T-helper 2 cell (primary cell): ENCODE measurements at places on chromosomes 7 and 10.

- DNase-seq, result no peak
These were observed 1.3 kb downstream of the SEMA3D start for GRCh38 chr7:85185424-85186082.

DNA sequence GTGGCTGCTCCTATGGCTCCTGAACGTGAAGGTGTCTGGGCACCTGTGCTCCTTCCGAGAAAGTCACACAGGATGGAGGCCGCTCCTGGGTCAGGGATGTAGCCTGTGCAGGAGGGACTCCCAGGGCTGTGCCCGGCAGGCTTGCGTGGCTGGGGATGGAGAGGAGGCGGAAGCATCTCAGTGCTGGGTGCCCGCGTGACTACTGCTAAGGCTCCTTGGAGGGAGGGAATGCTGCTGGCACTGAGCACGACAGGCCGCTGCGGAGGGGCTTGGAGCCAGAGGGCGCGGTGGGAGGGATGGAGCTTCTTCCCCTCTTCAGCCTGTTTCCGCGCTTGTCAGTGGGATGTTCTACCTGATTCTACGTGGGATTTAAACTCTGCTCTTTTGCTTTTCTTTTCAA is 35.0 kb downstream of the ADCY1 start:
- no peak for DNase-seq

- no peak for DNase-seq
These were observed 106.7 kb downstream of the CUBN start for GRCh38 chr10:17022896-17023295.

DNA sequence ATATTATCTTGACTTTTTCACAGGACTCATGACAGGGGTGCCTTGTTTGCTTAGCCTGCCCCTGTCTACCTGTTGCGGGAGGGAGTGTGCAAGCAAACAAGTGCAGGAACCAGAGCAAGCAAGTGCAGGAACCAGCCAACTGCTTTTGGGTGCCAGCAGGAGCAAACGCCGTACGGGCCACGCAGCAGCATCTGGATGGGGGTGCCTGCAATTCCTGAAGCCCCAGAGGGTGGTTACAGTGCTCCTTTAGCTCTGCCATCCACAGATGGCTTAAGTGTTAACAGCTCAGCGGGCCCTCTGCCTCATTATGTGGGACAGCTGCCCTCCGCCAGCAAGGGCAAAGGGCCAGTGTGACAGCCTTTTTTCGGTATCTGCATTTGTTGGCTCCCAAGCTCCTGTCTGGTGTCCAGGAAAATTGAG is 83.5 kb downstream of the MICU1 start:
- DNase-seq, result no peak

GRCh38 chr10:114195079-114195478 is 15.9 kb downstream of the TDRD1 start:
- DNase-seq, result no peak

GRCh38 chr7:39808796-39809481 is 141.1 kb upstream of the CDK13 start:
- no peak for DNase-seq

GRCh38 chr7:98200364-98200763 is 10.9 kb upstream of the BHLHA15 start:
- DNase-seq, result no peak

DNA sequence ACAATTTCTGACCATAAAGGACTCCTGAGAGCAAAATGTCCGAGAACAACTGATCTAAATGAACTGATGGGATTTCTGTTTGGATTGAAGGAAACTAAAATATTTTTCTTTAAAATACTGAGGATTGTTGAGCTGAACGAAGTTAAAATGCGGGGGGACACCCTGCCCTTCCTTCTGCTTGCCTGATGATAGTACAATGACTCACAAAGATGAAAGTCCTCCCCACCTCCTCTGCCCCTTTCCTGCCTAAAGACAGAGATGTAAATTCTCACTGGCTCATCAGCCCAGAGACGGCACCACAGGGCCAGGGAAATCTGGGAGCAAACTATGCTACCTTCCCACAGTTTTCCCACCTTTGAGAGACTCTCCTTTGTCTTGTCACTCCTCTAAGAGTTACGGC is 180.6 kb downstream of the PHTF2 start:
- no peak for DNase-seq

DNA sequence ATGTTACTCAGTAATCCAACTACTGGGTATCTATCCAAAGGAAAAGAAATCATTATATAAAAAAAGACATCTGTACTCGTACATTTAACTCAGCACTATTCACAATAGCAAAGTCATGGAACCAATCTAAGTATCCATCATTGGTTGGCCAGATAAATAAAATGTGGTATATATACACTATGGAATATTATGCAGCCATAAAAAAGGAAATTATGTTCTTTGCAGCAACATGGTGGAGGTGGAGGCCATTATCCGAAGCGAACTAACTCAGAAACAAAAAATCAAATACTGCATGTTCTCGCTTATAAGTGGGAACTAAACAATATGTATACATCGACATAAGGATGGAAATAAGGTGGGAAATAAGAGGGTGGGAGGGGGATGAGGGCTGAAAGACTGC is 56.2 kb upstream of the ANTXRL start:
- DNase-seq, result no peak

GRCh38 chr10:21075880-21076279 is 178.8 kb upstream of the NEBL start:
- DNase-seq, result no peak

- no peak for DNase-seq
These were observed 287.1 kb upstream of the SMIM30 start for GRCh38 chr7:113405296-113406056.

- DNase-seq, result peak; percentile 60
These were observed 8.3 kb upstream of the FAM133B start for GRCh38 chr7:92598310-92598981.

DNA sequence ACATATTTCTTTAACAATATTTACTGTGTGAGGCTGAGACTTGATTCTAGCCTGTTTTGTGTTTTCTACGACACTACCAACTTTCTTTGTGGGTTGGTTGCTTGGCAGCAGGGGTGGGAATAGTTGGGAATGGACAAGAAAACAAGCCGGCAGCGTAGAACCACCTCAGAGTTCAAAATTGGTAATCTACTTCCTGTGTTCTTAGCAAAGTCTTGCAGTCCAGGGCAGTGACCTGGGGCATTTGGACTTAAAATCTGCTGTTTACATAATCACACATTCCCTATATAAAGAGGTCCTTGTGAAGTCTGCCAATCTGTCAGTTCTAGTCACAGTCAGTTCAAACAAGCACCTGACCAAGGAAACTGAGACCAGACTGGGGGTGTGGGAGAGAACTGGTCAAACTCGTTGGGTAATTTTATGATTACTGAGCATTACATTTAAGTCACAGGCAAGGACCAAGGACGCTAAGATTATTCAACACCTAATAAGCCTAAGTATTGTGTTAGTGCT is 167.9 kb downstream of the CPEB3 start:
- DNase-seq, result no peak

- no peak for DNase-seq
These were observed 53.2 kb downstream of the GAD2 start for GRCh38 chr10:26269754-26270153.

DNA sequence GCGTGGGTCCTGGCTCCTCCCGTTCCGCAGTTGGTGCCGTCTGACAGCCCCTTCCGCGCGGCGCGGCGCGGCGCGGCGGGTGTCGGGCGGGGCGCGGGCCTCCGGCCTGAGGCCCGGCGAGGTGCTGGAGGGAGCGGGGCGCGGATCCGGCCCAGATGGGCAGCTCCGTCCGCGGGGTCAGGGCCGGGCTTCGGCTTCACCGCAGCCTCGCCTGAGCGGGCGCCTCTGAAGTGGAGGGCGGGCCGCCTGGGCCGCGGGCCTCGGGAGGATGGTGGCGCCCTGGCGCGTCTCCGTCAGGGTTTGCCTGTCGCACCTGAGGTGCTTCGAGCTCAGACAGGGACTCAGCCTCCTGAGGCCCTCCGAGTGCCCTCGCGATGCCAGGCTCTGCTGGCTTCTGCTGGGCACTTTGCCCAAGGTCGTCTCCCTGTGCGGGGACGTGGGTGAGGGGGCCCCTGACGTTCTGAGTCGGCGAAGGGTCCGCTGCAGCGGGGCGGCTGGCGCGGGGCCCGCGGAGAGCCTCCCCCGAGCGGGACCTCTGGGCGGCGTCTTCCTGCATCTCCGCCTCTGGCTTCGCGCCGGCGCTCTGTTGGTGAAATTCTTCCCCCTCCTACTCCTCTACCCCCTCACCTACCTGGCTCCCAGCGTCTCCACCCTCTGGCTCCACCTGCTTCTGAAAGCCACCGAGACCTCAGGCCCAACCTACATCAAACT is 473 bp downstream of the ADCK2 start:
- peak; percentile 55 for DNase-seq

DNA sequence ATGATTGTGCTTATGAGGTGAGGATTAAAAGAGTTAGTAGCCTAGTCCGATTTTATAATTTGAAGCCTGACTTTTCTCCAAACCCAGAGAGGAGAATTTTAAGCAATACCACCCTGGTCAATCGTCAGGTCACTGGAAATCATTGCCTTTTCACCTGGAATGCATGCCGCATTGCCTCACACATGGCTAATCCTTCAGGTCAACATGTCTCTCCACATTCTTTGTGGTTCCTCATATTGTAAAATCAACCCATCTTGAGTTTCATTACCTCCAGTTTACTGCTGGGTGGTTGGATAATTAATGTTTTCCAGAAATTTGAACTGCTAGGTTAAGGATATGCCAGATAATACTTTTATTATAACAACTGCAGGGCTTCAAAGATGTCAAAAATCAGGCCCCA is 55.6 kb upstream of the SEMA3E start:
- no peak for DNase-seq

DNA sequence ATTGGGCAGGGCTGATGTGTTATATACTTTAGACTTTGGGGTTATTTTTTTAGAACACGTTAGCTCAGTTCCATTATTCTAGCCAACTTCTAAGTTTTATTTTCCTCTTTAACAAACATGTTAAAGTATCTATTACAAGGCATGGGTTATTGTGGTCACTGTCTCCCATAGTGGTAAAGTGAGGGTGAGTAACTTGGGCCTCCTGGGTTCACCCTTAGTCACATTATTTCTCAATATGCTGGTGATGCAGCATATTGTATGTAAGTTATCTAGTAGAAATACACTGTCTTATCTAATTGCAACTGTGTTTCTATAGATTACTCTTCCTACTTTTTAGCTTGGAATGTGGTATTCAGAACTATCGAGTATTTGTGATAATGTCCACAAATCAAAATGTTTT is 65.9 kb downstream of the BBS9 start:
- DNase-seq, result no peak

GRCh38 chr7:28808796-28809533 is 149.2 kb downstream of the TRIL start:
- DNase-seq, result no peak

GRCh38 chr7:147909431-147910148 is 681.0 kb upstream of the C7orf33 start:
- no peak for DNase-seq

GRCh38 chr10:68333440-68334431 is 1.0 kb upstream of the PBLD start:
- no peak for DNase-seq

DNA sequence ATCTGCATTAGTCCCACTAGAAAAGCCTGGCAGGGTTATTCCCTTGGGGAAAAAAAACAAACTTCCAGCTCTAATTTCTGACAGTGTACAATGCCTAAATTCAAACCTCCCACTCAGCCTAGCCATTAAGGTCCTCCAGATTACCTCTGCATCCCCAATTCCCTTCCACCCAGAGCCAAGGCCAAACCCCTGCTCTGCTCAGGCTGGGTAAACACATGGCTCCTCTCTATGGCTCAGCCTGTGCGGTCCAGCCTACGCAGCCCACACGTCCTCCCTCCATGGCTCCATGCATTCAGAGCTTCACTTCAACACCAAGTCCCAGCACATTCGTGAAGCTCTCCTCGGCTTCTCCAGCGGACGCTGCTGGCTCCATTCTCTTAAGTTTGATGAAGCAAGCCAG is 5.2 kb downstream of the DLG5 start:
- DNase-seq, result no peak

DNA sequence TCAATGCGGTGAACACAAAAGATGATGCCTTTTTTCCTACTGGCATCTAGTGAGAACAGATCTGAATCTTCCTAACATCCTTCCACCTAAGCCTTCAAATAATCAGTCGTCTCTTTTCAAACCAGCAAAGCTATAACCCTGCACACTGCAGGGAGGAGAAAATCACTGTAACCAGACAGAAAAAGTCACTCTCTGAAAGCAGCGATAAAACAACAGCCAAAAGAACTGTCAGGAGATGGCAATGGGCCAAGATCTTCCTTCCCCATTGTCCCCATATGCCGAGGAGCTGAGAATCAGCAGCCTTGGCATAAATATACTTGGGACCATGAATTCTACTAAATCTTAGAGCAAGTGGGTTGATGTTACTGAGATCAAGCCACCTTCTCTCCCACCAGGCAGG is 13.1 kb downstream of the FZD9 start:
- DNase-seq, result no peak

DNA sequence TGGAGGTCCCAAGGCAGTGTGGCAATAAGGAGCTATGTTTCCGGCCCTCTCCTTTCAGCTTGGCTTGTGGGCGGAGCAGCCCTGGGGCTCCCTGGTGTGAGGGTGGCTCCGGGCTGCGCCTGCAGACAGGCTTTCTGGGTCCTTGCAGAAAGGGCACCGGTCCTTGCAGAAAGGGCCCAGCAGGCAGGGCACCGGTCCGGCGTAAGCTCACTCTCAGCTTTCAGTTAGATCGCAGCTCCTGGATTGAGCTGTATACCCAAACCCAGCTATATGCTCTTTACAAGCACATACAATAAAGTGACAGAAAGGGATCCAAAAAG is 293.8 kb upstream of the SHH start:
- no peak for DNase-seq

DNA sequence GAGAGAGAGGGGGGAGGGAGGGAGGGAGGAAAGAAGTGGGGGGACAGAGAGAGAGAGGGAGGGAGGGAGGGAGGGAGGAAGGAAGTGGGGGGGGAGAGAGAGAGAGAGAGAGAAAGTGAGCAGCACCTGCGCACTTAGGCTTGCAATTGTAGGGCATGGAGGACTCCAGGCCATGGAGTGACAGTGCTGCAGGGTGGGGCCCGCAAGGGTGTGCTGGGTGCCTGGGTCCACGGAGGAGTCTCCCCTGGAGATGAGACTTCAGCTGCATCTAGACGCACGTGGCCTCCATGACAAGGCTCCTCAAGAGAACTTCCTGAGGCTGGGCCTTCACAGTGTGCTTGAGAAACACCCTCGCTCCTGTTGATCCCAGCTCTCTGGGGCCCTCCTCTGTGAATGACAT is 44.5 kb downstream of the CLRN3 start:
- no peak for DNase-seq

GRCh38 chr7:475951-476441 is 43.6 kb downstream of the PDGFA start:
- DNase-seq, result no peak

- no peak for DNase-seq
These were observed 220.3 kb downstream of the EBF3 start for GRCh38 chr10:129743738-129744133.

- no peak for DNase-seq
These were observed 2.3 kb upstream of the HOXA13 start for GRCh38 chr7:27202018-27202861.
